ENCODE measurements at places on chromosomes 16 and 17.

- no peak for DNase-seq
Observed at GRCh38 chr17:9268546-9268945, 247.2 kb downstream of the NTN1 start.

DNA sequence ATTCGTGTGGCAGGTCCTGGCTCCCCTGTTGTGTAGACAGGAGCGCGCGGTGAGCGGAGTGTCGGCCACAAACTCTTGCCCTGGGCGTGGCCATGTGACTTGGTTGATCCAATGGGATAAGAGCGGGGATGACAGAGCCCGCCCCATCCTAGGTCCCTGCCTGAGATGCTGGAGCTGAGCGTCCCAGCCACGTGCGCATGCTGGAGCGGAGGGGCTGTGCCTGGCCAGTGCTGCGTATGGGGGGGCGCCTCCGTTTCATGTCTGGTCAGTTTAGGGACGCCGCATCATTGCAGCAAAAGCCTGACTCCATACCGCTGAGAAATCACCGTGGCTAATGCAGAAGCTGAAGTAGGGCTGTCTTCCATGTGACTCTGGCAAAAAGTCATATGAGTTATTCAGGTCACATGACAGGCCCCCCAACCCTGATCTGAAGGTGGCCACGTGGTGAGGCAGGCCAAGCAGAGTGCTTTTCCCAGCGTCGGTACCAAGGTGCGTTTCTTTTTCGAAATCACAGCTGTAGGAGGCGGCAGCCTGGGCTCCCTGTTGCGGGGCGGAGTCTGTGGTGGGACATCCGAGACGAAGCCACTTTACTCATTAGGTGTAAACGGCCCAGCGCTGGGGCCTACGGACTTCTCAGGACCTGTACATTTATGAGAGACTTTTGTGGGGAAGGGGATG, 22.5 kb downstream of the HSBP1 start:
- no peak for DNase-seq

GRCh38 chr17:74192950-74193781, 10.3 kb upstream of the RPL38 start:
- no peak for DNase-seq

- DNase-seq, result no peak
Observed at GRCh38 chr17:77479372-77480198, 338.8 kb downstream of the SEC14L1 start.

- DNase-seq, result peak; percentile 70
Observed at GRCh38 chr17:35312790-35313711, 60.4 kb downstream of the SLFN11 start.

DNA sequence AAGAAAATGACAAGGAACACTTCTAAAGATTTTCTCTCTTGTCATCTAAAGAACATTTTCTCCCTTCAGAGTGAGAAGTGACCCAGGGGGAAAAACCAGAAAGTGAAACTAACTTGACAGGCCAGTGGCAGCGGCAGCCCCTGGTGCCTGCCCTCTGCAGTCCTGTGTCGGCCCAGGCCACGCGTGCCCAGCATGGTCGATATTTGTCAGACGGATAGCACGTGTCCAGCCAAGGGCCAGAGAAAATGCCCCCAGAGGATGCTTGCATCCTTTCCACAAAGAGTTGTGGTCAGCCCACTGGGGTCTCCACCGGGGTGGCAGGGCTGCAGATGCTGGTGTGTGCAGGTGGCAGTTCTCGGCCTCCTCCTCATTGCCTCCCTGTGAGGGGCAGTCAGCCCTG, 176.6 kb downstream of the RAB11FIP4 start:
- DNase-seq, result no peak

- DNase-seq, result no peak
Observed at GRCh38 chr17:81399481-81400153, 4.4 kb downstream of the BAHCC1 start.

DNA sequence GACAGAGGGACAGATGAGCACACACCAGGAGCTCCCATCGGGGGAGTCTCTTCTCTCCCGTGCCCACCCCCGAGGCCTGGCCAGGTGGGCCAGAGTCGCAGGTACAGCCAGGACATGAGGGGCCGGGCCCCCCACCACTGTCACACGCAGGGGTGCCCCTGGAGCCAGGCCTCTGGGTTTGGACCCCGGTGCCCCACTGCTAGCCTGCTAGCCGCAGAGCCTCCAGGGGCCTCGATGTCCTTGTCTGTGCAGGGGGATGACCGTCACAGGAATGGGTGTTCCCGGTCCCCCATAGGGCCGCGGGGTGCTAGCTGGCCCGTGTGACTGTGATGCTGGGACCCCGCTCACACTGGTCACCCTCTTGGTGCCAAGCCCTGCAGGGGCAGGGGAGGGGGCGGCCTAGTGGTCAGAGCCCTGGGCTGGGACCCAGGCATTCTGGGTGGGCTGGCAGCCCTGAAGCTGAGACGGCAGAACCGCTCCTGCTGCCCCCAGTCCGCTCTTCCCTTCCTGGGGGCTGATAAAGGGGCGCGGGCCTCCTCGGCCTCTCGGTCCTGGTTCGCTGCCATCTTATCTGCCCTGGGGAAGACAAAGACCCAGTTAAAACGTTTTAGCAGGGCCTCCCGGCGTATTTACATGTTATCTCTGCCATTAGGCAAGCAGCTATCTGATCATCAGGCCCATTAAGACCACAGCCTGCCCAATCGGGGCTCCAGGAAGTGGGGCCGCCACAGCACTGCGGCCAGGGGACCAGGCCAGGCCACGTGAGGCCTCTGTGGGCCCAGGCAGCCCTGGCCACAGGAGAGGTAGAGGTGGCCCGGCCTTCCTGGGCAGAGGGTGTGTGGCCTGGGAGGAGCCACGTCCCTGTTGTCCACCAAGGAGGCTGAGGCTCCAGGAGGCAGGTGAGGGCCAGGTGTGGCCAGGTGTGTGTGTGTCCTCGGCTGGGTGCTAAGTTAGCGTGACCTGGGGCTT, 57.2 kb upstream of the ZC3H18 start:
- DNase-seq, result no peak

DNA sequence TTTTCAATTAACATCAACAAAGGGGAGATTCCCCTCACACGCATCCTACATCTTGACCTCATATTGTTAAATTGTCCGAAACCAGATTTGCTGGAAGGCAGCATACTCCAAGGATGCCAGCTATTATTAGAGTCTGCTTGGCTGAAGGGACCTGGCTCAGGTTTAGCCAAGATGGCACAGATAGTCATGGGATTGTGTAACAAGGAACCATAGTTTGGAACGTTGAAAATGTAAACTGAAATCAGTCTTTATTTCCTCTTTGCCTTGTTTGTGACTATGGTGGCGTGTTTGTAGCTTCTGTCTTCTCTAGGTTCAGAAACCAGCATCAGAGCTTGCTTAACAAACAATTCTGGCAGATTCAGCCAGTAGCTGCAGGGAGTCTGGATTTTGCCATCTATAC, 5.9 kb downstream of the ARSG start:
- DNase-seq, result no peak

DNA sequence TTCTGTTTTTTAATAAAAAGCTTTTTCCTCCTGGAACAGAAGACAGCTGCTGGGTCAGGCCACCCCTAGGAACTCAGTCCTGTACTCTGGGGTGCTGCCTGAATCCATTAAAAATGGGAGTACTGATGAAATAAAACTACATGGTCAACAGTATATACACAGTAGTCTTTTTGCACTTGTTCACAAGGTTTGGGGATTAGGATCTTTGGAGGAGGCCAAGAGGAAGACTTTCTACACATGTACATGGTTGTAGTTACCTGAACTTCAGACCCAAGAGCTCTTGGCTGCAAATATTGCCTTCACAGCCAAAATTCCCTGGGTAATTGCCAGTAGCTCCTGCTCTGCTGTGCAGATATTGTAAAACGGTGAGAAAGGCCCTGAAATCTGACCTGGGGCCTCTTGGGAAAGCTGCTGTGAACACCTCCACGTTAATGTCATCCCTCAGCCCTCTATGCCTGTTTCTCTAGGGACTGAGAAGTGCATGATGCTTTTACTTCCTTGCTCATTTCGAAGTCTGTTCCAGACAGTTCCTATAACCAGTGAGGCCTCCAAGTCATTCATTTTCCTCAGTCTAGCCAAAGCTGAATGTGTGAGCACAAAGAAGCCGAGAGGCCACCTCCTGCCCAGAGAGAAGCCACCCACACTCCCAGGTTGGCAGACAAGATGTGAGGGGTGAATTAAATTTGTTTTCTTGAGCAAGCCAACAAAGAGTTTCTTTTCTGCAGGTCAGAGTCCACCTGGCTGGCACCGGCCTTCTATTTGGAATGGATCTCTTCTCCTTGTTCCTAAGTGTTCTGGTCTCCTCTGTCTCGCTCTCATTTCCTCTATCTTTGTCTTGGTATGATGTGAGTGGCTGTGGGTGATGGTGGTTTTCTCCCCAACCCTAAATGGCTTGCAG, 15.9 kb downstream of the ANKRD40 start:
- DNase-seq, result no peak

DNA sequence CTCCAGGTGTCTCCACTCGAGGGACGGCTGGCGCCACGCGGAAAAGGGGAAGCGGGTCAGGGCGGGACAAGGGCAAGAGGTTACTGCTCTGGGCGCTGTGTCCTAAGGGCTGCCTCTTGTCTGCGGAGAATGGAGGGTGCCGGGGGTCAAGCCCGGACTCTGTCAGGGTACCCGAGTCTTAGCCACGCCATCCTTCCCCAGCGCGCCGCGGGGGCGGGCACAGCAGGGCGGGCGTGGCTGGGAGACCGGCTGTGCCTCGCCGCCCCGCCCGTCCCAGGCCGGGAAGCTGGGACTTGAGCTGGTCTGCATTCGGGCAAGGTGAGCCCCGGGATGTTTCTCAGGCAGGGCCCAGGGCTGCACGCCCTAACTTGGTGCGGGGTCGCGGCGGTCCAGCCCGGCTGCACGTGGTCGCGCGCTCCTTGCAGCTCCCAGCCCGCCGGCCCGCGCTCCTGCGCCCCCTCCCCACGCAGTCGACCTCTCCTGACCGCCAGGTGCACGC, 6.2 kb upstream of the ACTG1 start:
- no peak for DNase-seq

DNA sequence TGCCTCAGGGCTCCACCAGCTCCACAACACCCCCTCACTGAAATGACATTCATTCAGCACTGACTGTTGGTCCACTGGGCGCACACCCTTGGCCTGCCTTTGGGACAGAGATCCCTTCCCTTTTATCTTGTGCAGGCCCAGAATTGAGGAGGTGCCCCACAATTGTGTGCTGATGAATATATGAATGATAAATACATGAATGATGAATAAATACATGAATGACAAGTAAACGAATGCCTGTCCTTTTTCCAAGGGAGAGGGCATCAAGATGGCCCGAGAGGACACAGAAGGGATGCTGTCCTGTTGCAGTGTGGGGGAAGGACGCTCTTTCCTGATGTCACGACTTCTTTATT, 5.7 kb downstream of the CCR7 start:
- no peak for DNase-seq

GRCh38 chr17:81127526-81128177, 37.7 kb upstream of the PVALEF start:
- no peak for DNase-seq

Data from astrocyte of the cerebellum (primary cell).